ENCODE measurements at places on chromosomes 5 and 9. TPM values are rescaled to one million over a fixed set of nuclear protein-coding genes. Genes with fewer than 3 reads are reported as not detected.

The SH3TC2 gene
- 2.2 TPM for total RNA-seq

The HSPB3 gene
- total RNA-seq: not detected

The HRCT1 gene
- not detected for total RNA-seq

The AGPAT2 gene
- total RNA-seq: 76.5 TPM

The MCTP1 gene
- total RNA-seq: 16.7 TPM

The IFNA2 gene
- total RNA-seq: not detected

The C9orf153 gene
- 0.81 TPM for total RNA-seq

The CATSPER3 gene
- 0.27 TPM for total RNA-seq

The C5orf22 gene
- total RNA-seq: 14.8 TPM

The CREBRF gene
- total RNA-seq: 15.3 TPM

The FBP1 gene
- total RNA-seq: 0.54 TPM

The PIP5K1B gene
- 12.4 TPM for total RNA-seq

The KCNN2 gene
- under 0.01 TPM for total RNA-seq

The LRRC8A gene
- total RNA-seq: 61.4 TPM

The ARL10 gene
- 17.8 TPM for total RNA-seq

The SLC6A3 gene
- total RNA-seq: not detected

The FOXD4L5 gene
- under 0.01 TPM for total RNA-seq

The BHMT gene
- not detected for total RNA-seq

The PROB1 gene
- total RNA-seq: 2.4 TPM

The NR5A1 gene
- total RNA-seq: 0.54 TPM

The TMC1 gene
- total RNA-seq: not detected

The GNA14 gene
- under 0.01 TPM for total RNA-seq

The C9 gene
- total RNA-seq: not detected

The GPX3 gene
- 0.54 TPM for total RNA-seq

The CTXN3 gene
- not detected for total RNA-seq

The HNRNPK gene
- 407 TPM for total RNA-seq

The SHISAL2B gene
- total RNA-seq: not detected

The AFAP1L1 gene
- total RNA-seq: 1.9 TPM

The CCDC112 gene
- total RNA-seq: 3.8 TPM

The DRD1 gene
- not detected for total RNA-seq

The NAA35 gene
- 11.6 TPM for total RNA-seq

The ZNF169 gene
- 9.7 TPM for total RNA-seq

The SLC46A2 gene
- total RNA-seq: under 0.01 TPM

The OTP gene
- total RNA-seq: under 0.01 TPM

The ASPN gene
- not detected for total RNA-seq

The ACTBL2 gene
- total RNA-seq: not detected

Measured in hematopoietic multipotent progenitor cell (in vitro differentiated cells).